ENCODE measurements at places on chromosomes 6 and 20. TPM values are rescaled to one million over a fixed set of nuclear protein-coding genes. Genes with fewer than 3 reads are reported as not detected.

The CUTA gene
- 319 TPM for total RNA-seq

The CMTR1 gene
- total RNA-seq = 51.0 TPM

The SNAP91 gene
- 8.7 TPM for total RNA-seq

The SYCP2 gene
- 2.3 TPM for total RNA-seq

The HNF4A gene
- not detected for total RNA-seq

The BHLHE23 gene
- total RNA-seq = not detected

The BTN1A1 gene
- not detected for total RNA-seq

The FAM209A gene
- total RNA-seq = 0.50 TPM

The IP6K3 gene
- 0.89 TPM for total RNA-seq

GRCh38 chr20:37295595-37295994 is 6.1 kb downstream of the MANBAL start:
- no peak for DNase-seq

- no peak for DNase-seq
Measured at GRCh38 chr20:50798650-50799049, 3.8 kb downstream of the BCAS4 start.

- no peak for DNase-seq
Measured at GRCh38 chr20:48141660-48142515, 356.6 kb upstream of the SULF2 start.

- no peak for DNase-seq
Measured at GRCh38 chr6:163226836-163227485, 187.6 kb upstream of the QKI start.

DNA sequence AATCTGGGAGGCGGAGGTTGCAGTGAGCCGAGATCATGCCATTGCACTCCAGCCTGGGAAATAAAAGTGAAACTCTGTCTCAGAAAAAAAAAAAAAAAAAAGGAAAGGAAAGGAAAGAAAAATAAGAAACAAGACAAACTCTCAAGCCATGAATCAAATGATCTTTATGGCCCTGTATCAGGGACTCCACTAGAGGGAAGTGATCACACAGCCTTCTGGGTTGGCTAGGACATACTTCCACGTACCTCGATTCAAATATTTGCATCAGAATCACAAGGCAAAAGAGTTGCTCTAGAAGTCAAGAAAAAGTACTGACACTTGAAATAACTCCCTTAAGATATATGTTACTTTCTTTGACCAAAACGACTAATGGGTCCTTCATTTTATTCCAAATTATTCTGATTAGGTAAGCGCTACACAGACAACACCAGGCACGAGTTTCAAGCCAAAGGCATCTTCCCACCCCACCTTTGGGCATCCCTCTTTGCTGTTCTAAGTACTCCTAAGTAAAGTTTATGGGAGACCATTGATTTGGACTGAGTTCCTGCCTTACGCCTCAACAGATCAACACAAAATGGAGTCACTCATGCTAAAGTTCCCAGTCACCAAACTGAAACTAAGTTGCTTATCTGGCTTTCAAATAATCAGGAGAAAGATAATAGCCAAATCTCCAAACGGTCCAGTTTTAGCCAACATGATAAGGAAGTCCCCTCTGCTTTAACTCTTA is 77.5 kb upstream of the NT5E start:
- no peak for DNase-seq

DNA sequence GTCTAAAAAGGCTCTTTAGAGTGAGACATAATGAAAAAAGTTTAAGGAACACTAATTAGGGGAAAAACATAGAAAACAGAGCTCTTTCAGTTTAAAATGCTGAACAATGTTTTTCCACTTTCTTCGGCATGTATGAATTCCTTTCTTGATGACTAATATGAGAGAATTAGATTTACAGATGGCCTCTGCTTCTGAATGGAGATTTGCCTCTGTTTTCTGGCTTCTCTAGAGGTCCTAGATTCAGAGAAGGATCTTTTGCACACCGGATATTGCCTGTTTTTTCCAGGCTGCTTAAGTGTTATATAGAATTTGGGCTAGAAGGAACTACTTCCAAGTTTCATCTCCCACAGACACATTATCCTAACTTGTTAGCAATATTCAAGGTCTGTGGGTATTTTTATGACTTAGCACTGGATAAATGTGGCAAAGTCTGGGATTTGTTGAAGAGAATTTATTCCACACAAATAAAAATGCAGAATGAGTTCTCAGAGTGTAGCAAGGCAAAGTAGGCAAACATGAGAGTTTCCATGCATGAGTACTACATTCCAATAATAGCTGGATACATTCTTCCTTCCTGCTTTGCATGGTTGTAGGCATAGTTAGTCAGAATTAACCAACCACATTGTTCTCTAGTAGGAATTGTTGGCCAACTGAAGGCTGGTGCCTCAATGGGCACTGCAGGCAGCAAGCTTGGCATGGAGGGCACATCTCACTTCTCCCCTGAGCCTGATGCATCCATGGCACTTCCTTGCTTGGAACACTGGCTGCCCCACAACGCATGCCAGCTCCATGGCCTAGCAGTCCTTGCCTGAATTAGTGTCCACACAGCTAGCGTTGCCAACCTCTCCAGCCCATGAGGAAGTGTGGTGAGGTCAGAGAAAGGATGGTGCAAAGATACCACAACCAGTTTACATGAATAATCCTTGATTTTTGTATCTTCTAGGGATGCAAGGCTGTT is 224.2 kb downstream of the CLIC5 start:
- no peak for DNase-seq

- DNase-seq = no peak
Measured at GRCh38 chr6:41724228-41724580, 11.2 kb downstream of the TFEB start.

DNA sequence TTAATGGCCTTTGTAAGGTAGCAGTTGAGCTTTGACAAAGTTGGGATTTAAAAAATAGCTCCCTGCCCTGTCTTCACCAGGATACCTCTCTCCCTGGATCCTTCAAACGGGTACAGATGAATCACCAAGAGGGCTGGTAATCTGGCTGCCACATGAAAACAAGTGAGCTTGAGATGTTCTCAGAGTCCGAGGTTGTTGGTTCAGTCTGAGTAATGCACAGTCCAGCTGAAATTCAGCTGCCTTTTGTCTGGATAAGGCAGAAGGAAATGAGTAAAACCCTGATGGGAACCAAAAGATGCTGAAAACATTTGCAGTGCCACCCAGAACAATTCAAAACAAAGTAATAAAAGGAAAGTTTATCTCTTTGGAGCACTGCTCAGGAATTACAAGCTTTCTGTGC is 86.8 kb downstream of the GJA1 start:
- DNase-seq = no peak

DNA sequence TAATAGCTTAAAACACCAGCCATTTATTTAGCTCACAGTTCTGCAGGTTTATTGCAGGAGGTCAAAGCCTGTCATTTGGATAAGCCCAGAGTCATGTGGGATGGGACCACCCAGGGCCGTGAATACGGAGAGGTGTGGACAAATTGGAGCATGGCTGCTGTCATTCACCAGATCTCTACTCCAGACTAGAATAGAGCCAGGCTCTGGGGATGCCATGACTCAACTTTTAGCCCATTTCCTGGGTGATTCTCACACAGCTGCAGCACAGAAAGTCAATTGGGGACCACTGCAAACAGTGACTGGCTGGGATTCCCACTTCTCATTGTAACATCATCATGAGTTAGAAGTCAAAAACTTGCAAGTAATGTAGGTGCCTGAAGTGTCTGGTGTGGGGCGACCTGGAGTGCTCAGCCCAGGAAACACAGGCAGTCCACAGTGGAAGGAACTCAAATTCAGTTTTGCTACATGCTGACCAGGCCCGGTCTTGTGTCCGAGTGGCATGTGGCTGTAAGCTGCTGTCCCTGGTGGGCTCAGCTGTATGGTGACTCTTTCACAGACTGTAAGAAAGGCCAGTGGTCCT is 174.3 kb downstream of the SCP2D1 start:
- no peak for DNase-seq

GRCh38 chr6:39128832-39129231 is 13.8 kb upstream of the SAYSD1 start:
- DNase-seq = no peak

DNA sequence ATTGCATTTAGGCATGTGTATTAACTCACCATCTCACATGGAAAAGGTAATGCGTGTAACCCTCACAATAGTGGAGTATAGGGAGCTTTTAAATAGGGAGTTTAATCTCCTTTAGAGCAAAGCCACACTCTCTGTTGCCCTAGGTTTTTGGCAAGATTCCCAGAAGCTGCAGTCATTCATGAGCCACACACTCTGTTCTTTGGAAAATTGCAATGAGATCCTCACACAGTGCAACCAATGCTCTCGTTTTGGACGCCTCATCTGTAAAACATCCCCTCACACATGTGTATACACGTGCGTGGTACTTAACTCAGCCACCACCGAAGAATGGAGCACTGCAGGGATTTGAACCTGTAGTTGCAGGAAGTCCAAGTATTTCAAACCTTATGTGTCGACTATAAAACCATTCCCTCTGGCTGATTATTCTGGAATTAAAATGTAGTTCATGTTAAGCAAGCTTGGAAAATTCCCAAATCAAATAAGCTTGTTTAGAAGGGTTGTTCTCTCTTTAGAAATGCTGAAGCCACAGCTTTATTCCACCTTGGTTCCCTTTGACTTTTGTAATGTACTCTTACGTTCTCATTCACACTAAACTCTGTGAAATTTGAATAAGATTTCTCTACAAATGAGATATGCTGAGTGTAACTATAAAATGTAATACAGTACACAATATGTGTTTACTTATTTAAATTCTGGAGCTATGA is 489.8 kb upstream of the MANEA start:
- no peak for DNase-seq

DNA sequence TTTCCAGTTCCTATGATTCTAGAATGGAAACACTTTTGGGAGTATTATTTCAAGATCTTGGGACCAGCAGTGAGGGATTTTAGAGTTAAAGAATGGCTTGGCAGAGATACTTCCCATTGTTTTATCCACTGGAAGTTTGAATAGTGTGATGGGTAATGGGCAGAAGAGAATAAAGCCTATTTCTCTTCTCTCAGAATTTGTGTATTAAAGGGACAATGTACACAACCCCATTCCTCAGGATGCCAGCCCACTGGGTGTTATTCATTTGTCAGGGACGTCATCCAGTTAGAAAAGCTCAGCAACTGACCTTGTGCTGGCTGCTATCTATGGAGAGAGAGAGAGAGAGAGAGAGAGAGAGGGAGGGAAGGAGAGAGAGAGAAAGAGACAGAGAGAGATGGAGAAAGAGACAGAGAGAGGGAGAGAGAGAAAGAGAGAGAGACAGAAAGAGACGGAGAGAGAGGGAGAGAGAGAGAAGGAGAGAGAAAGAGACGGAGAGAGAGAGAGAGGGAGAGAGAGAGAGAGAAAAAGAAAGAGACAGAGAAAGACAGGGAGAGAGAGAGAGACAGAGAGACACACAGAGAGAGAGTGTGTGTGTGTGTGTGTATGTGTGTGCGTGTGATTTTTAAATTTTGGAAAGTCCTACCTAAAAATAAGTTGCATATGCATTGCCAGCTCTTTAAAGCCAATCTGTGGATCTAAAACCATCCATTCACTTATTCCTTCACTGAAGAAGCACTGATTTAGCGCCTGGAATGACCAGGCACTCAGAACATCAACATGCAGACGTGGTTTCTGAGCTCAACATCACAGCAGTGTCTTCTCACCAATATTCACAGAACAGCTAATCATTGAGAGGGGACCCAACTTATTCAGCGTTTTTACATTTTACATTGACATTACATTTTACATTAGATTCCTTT is 388.8 kb downstream of the THBS2 start:
- no peak for DNase-seq

DNA sequence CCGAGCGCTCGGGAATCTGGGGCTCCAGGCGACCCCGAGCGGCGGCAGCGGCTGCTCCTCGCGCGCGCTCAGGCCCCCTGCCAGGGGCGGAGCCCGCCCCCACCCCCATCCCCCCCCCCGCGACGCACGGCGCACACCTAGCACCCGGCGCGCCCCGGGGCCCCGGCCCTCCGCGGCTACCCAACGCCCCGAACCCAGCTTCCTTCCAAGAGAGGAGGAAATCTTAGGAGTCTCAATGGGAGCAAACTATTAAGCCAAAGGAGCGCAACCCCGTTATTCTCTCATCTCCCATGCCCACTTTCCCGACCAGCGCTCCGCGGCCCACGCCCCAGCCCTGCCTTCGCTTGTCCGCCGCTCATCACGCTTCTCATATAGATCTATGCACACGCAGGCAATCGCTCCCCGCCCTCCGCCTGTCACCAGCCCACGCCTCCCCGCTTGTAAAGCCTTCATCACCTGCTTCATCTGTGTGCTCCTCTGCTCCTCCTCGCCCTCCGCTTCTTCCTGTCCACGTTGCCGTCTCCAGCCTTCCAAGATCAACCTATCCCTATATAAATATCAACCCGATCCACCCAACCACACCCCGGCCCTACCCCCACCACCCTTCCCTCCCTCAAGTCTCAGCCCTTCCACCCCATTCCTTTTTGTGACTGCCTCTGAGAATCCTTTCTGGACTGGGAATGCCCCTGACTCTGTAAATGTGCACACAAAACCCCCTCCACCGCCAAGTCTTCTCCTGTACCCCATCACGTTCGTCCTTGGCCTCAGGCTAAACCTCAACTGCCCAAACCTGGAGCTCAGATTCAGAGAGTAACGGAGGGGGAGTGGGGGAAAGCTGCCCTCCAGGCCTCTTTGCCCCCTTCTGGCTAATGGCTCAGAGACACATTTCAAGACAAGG is at the start of gene DLK2:
DLK2 (minus strand) TSS at position 18 of the 898 bp plus-strand sequence. CDS start 723 bp downstream, outside the sequence.
- no peak for DNase-seq

DNA sequence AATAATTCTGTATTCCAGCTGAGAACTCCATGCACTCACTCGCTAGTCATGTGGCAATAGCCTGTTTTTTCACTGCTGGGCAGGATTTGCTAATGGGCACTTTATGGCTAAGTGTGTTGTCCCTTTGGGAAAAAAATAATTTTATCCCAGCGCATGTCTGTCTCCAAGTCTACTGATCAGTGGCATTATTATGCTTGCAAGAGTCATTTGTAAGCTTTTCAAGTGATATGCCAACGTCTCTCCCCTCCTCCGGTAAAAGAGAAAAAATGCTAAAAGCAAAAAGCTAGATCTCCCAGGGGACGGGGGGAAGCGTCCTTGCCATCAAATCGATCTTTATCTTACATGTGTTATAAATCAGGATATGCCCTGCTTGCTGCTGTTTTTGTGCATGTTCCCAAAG is 407.7 kb downstream of the CDH26 start:
- DNase-seq = no peak

GRCh38 chr20:18808712-18809111 is 4.9 kb upstream of the SCP2D1 start:
- no peak for DNase-seq

DNA sequence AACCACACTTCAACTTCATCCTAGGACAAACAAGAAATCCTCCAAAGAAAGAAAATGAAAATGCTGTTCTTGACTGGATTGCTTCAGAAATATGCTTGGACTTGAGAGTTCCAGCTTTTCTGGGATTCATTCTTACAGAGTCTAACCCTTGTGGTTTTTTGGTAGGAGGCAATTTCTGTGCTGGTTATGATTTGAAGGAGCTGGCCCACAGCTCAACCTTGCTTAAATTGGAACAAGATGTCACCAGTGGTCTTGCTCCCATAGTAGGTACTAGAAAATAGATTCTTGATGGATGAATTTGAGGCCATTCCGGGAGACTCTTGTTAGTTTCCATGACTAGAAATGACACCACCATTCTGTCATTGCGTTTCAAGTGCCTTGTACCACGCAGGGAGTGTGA is 54.3 kb upstream of the BMP6 start:
- no peak for DNase-seq

Measured in neural crest cell (in vitro differentiated cells).